ENCODE measurements at places on chromosomes 5 and 9.

DNA sequence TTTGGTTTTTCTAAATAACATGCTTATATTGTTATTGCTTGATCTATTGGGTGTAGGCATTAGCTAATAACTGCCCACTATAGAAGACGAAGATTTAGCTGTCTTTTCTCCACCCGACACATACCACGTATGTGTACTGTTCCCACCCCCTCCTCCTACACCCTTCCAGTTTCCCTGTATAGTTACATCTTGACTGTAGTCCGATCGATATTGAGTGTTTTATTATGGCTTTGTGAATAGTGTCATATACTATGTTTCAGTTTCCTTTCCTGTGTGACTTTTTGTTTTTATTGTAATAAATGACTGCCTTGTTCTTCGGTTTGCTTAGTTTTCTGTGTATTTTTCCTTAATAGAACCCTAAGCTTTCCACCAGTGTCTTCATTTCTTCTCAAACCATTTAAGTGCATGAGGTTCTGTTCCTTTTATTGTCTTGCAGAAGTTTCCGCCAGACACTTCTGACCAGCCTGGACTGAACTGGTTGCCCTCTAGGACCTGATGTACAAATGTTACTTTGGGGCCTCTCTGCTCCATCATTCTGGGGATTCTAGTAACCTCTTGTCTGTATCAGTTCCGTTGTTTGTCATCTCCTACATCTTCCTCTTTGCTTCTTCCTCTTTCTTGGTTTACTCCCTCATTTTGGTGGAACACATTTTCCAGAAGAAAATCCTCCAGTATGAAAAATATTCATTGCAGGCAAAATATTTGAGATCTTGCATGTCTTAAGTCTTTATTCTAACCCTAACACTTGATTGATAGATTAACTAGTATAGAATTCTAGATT is 61.8 kb downstream of the PRKACG start:
- DNase-seq: no peak

- no peak for DNase-seq
Observed at GRCh38 chr5:167770461-167770860, 521.0 kb upstream of the WWC1 start.

DNA sequence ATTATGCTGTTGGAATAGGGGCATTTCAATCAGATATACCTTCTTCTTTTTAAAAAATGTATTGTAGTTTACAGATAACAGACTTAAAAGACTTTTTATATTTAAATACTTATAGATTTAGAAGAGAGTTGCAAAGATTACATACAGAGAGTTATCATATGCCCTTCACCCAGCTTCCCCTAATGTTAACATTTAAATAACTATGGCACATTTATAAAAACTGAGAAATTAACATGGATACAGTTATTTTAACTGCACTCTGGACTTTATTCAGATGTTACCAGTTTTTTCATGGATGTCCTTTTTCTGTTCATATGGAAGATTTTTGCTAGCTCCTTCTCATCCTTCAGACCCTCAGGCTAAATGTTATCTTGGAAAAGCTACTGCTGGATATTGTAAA is 123.2 kb downstream of the DOCK2 start:
- no peak for DNase-seq

GRCh38 chr9:128215491-128216409 is 12.6 kb downstream of the DNM1 start:
- DNase-seq: no peak

GRCh38 chr5:173582216-173583111 is 34.0 kb downstream of the BOD1 start:
- DNase-seq: no peak

DNA sequence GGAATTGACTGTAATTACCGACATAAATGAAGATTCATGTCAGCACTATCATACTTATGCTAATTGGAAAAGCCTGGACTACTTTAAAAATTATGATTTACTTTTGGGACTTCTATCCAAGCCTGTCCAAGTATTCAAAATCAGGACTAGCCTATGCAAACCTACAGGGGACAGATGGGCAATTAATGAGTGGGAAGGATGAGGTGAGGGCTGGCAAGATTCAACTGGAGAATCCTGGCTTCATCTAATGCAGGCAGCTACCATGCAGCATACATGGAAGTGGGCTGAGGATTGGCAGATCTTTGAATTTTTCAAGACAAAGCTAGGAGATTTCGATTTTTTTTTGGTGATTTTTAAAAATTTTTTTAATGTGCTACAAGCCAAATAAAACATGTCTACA is 532.6 kb downstream of the CSNK1G3 start:
- no peak for DNase-seq

DNA sequence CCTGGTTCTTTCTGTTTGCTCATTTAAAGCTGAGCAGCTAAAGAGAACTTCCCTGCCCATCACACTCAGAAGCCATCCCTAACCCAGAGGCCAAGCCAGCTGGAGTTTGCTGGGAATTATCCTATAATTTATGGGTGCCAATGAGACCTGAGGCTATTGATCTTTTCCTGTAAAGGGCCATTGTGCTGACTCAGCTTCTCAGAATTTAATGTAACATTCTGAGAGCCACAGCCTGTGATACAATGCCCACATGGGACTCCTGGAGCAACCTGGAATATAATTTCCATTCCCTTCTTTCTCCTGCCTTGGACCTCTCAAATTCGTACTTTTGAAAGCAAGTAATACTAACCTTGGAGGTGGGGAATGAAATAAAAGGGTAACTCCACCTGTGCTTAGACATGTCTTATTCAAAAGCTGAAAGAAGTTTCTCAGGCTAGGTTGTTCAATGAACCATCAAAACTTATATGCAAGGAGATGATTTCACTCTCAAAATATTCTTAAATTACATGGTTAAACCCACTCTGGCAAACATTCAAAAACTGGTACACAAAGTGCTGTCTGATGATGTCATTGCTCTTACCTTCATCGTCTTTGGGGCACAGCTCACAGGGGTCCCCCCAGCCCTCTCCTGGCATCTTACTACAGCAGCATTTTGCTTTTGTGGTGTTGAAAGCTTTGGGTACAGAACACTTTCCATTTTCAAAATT is 206.7 kb downstream of the SLC12A2 start:
- no peak for DNase-seq

- DNase-seq: no peak
Observed at GRCh38 chr5:135753990-135754389, 80.5 kb upstream of the SLC25A48 start.

- DNase-seq: no peak
Observed at GRCh38 chr5:160923936-160924710, 72.1 kb upstream of the ATP10B start.

- DNase-seq: no peak
Observed at GRCh38 chr9:3840311-3840710, 314.5 kb upstream of the RFX3 start.

- DNase-seq: no peak
Observed at GRCh38 chr5:152372875-152373274, 32.2 kb downstream of the NMUR2 start.

GRCh38 chr9:130453487-130453886 is 8.7 kb downstream of the ASS1 start:
- no peak for DNase-seq

GRCh38 chr9:95757439-95757838 is 118.1 kb upstream of the ERCC6L2 start:
- no peak for DNase-seq

- DNase-seq: no peak
Observed at GRCh38 chr5:180649297-180650039, at the start of gene FLT4. TSS of gene FLT4 (minus strand) at chr5:180649600. CDS start at chr5:180649545, 55 bp downstream.

DNA sequence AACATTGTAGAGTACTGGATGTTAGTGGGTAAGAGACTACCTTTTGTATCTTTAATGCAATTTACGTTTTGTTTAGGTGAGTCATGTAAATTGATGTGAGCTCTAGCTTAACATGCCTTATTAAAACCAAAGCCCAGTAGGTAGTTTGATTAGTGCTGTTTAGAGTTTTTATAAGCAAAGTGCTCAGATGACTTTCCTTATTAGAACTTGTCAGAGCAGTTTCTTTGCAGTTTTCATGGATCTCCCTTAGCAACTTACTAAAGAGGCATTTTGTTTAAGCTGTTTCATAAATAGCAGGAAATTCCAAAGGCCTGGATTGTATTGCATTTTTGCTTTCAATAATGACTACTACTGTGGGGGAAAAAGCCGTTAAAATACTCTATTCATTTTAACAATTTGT is 14.5 kb downstream of the ZSWIM6 start:
- no peak for DNase-seq

DNA sequence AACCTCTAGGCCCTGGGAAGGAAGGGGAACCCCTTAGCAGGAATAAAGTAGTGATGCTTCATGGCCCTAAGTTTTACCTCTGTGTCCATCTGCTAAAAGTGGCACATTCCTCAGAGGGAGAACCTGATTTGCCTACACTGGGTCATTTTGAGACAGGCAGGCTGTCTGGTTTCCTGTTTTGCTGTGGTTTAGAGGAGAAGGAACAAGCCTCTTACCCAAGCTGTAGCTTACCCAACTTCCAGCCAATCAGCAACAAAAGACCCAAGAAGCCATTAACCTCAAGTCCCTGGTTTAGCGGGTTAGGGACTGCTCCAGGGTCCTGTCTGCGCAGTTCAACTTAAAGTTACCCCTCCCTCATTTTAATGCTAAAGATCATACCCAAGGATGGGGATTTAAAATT is 411.0 kb downstream of the MAT2B start:
- DNase-seq: no peak

DNA sequence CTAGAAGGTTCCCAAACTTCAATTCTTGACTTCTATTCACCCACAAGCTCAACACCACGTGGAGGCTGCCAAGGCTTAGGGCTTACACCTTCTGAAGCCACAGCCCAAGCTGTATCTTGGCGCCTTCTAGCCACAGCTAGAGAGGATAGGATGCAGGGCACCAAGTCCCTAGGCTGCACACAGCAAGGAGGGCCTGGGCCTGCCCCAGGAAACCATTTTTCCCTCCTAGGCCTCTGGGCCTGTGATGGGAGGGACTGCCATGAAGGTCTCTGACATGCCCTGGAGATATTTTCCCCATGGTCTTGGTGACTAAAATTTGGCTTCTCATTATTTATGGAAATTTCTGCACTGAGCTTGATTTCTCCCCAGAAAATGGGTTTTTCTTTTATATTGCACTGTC is 112.5 kb downstream of the CPLANE1 start:
- no peak for DNase-seq

DNA sequence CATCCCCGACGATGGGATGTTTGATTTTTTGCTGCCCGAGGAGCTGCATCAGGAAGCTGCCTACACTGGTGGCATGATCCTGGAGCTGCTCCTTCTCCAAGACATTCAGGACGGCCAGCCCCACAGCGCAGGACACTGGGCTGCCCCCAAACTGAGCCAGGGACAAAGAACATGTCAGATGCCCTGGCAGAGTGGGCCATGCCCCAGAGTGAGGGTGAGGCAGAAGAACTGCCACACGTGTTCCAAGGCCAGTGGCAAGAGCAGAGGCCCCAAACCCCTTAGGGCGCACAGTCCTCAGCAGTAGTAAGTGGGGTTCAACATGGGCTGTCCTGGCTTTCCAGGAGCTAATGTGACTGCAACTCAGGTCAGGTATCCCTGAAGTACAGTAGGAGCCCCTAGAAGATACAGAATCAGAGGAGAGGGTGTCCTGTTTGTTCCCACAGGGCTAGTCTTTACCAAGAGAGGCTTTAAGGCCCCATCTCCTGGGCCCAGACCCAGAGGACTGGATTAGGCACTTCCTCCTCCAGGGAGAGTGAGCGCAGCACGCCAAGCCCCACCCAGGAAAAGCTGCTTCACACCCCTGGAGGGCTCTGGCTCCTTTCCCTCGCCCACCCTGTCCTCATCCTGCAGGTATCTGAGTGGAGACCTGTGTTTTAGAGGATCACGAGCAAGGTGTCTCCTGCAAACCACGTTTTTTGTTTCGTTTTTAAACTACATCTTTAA is 11.1 kb downstream of the HNRNPAB start:
- no peak for DNase-seq

GRCh38 chr9:117706421-117707116 is 2.4 kb downstream of the TLR4 start:
- no peak for DNase-seq

GRCh38 chr5:107149243-107150005 is 521.3 kb downstream of the EFNA5 start:
- no peak for DNase-seq

GRCh38 chr5:74093561-74093960 is 467.6 kb downstream of the ARHGEF28 start:
- DNase-seq: no peak

GRCh38 chr9:107144475-107144874 is 138.6 kb upstream of the RAD23B start:
- DNase-seq: no peak

GRCh38 chr5:59193616-59194319 is 610.9 kb downstream of the RAB3C start:
- DNase-seq: no peak

DNA sequence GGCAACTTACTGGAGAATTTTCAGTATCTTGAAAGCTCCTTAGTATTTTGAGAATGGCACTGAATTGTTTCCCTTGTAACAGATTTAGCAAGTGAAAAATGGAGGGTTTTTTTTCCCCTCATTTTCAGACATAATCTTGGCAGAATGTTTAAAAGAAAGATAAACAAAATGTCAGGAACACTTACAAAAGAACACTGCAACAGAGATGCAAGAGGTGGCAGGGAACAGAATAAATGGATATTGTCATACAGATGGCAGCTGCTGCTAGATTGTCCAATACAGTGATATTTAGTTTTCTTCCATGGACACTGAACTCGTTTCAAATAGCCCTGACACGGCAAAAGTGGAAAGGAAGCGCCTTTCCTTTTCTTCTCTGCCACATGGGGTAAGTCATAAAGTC is 76.9 kb upstream of the ZNF608 start:
- DNase-seq: no peak

DNA sequence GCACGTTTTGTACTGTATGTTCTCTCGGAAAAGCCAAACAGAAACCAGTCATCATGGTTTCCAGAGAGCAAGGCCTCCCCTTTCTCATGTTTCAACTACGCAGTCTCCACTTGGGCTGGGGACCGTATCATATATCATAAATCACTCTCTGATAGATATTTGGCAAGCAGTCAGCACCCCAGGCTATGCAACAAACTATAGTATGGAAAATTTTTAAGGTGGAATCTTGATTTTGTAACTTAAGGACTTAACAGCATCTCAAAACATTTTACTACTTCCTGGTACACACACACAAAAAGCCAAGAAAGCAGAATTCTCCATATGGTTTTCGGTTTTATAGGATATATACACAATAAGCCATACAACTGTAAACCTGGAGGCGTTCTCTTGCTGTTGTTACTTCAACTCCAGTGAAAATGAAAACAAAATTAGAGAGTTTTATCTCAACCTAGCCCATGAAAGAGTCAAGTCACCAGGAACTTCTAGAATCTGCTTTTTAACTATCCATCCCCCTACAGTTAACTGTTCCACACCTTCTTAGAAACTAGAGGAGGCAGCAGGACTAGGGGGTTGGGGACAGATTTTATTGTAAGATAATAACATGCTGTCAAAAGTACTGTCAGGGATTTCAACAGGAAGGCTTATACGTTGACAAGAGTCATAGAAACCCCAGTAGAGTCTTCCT is 283.4 kb downstream of the NFIB start:
- no peak for DNase-seq

GRCh38 chr9:76884823-76885222 is 21.1 kb downstream of the PRUNE2 start:
- DNase-seq: no peak

GRCh38 chr5:372996-373709 is 51.6 kb downstream of the AHRR start:
- no peak for DNase-seq

- DNase-seq: no peak
Observed at GRCh38 chr5:78705826-78706225, 57.3 kb upstream of the LHFPL2 start.
